CD4-positive, alpha-beta memory T cell (primary cell): ENCODE measurements at places on chromosomes 5 and 9.

DNA sequence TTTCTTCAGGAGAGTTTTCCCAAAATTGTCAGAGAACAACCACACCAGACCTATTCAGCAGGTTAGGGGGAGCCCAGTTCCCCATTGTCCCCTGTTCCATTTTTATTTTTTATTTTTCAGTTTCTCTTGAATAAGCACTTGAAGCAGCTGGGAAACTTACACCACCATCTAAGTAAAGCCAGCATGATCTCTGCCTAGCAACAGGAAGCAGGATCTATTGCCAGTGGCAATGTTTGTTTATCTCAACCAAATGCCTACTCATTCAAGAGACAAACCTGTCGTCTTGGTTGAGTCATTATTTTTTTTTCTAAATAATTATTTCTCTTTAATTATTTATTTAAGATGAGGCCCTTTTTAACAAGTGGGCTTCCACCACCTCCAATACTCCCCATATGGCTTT lies 379.3 kb downstream of the PLK2 start:
- no peak for DNase-seq

GRCh38 chr5:143337946-143338345 lies 65.5 kb downstream of the NR3C1 start:
- no peak for DNase-seq

DNA sequence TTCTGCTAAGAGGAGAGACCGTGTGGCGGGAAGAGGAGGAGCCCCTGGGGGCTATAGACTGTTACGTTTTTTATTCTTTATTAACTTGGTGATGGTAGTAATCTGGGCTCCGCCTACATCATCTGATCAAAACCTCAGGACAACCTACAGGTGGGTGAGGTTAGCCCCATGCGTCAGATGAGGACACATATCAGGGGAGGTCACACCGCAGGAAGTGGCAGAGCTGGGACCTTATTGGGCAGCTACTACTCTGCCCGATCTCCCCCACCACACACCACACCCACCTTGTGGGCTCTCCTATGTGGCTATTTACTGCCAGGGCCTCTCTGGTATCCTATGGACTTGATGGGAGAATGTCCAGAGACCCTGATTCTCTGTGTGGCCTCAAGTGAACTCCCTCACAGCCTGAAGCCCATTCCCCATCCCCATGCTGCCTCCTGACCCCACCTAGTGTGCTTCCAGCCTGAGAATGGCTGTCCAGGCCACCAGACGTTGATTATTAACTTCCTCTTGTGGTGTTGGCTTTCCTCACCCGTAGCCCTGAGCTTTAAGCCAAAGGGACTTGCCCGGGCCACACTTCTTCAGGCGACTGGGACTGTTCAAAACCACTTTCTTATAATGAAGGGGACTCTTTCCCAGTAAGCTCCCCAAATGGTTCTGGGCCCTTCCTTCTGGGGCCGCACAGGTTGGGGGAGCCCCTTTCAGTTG lies 8.2 kb downstream of the UNC5A start:
- DNase-seq, result peak; percentile 39

- no peak for DNase-seq
These were observed 103.5 kb downstream of the MAMDC2 start for GRCh38 chr9:70147196-70147595.

DNA sequence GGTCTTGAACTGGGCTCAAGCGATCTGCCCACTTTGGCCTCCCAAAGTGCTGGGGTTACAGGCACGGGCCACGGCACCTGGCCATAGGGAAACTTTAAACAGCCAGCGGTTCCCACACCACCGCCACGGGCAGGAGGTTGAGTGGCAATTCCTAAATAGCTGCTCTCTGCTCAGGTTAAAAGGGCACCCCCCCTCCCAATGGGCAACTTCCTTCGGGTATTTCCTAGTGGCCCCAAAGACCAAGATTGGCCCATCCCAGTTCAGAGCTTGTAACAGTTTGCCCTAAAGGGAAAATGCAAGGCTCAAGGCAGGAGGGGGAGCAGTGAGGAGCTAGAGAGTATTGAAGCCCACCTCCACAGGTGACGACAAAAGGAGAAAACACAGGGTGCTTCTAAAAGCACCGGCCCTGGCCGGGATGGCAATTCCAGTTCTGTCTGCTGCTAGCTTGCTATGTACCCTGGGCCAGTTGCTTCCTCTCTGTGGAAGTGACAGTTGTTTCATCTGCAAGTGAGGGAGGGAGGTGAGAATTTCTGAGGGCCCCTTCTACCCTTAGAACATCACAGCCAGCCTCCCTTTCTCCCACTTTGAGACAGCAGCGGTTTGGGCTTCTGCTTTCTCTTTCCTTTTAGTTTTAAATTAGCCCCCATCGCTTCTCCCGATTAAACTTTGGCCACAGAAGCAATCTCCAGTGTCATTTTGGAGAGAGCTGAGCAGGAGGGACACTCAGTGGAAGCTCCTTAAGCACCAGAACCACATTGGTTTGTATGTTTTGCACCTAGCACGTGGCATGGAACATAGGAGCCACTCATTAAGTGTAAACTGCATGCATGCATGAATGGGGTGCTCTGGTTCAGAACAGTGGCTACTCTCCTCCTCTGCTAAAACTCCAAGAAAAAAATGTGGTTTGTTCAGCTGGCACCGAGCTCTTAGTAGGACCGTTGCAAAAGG lies 17.3 kb upstream of the TNIP1 start:
- DNase-seq, result no peak

DNA sequence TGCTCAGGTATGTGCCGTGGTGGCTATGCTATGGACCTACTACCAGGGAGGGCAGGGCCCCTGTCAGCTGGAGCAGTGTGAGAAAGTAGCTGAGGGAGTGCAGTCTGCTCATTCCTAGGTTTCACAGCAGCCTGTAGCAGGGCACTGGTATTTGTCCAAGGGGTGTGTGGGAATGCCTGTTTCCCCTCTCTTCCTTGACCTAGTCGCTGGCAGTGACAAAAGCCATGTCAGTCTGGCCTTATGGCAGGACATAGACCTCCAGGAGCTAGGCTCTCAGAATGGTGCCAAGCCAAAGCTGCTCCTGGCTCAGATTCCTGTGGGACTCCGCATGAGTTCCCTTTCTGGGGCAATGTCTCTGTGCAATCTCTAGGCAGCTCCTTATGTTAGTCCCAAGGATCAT lies 253.9 kb upstream of the TYRP1 start:
- no peak for DNase-seq

DNA sequence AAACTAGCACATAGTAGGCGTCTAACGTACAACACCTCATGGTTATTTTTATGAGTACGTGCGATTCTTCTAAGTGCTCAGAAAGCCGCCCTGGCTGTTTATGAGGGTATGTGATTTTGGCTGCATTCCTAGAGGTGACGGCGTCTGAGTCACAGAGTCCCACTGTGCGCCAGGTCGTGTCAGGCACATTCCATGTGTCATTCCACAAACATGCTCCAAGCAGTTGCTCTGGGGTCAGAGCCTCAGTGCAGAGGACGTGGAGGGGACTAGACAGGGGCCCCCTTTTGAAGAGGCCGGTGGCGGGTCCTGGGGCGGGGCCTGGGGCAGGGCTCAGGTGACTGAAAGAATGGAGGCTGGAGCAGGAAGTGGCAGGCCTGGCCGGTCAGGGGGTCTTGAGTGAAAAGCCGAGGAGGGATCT lies 51.9 kb downstream of the NEK6 start:
- no peak for DNase-seq

GRCh38 chr5:104512063-104512825 lies 949.7 kb upstream of the NUDT12 start:
- no peak for DNase-seq

DNA sequence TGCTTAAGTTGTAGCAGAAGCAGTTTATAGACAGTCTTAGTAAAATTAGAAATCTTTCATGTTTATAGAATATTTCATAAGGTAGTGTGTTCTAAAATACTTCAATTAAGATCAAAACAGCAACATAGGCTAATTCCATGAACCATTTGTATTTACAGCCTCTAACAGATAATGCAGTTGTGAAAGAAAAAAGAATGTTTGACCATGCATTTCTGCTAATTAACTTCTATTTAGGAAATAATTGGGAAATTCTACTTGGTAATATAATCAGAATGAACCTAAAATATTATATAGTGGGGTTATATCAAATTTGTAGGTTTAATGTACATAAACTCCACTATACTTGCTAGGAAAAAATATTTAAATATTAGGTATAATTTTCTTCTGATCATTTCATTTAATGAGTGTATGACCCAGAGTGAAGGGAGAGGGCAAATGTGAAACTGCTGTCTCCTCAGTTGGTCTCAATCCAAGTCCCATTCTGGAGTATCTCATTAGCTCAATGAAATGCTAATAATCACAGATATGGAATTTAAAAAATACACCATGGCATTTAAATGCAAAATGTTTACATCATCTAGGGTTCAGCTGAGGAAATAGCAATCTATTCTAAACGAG lies 34.9 kb downstream of the ALDH1A1 start:
- DNase-seq, result no peak

DNA sequence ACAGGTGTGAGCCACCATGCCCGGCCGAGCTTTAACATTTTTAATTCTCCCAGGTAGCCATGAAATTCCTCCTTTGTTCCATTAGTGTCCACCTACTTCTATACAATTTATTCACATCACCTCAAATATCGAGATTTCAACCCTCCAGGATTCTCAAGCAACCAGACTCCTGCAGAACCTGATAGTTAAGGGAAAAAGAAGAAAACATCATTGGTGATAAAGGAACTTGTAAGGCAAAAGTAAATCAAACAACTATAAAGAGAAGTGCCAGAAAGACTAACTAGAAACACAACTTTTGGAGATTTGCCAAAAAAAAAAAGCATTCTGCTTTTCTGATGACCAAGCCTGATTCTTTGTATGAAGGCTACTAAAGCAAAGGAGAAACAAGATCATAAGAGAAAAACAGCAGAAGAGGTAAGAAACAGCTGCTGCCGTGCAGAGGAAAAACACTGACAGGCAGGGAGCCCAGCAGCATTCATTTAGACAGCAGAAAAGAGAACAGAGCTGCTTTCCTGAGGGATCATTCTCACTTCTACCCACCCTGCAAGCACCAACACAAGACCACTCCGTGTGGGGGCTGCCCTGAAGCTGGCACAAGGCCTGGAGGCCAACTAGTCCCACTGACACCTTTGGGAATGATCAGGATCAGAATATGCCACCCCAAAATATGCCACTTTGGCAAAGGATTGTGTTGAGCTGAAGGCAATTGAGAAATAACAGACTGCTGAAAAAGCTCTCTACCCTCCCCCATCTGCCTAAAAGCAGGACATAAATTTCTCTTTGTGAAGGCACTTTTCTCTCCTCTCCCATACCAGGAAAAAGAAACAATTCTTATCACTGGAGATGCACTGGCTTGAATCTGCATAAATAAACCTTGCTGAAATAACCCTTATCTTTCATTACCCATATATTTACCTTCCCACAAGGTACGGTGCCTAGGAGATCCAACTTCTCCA lies 75.1 kb downstream of the ALDH7A1 start:
- no peak for DNase-seq
